ENCODE measurements at places on chromosomes 12 and 14.

- H3K27me3 ChIP-seq, result no peaks in the 10 kb centered on the region
- no peak overlapping the region for H3K27ac ChIP-seq
- H3K4me1 ChIP-seq, result peaks cover 10% of the 10 kb centered on the region
- DNase-seq, result no peak
These were observed 44.3 kb upstream of the PSMA6 start for GRCh38 chr14:35247777-35248475.

DNA sequence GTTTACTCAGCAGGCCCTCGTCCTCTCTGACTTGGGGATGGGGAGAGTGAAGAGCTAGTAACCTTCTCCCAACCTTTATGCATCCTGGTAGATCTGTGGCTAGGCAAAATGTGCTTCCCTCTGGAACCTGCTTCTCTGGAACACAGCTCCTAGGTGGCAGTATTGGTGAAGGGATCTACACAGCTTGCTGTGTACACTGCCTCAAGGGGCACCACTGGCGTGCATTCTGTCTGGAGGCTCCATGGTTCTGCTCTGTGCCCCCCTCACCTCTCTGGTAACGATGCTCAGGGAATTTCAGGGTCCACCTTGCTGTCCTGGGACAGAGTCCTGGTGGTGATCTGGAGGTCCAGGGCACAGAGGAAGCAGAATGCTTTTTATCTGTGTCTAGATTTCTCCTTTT is 43.5 kb upstream of the KCNA5 start:
- no peak for DNase-seq
- H3K36me3 ChIP-seq, result no peaks in the 10 kb centered on the region
- no peak overlapping the region for H3K27ac ChIP-seq
- H3K4me1 ChIP-seq, result no peaks in the 10 kb centered on the region

GRCh38 chr12:66774929-66775328 is 96.1 kb upstream of the GRIP1 start:
- DNase-seq, result no peak
- no peaks in the 10 kb centered on the region for H3K27me3 ChIP-seq
- no peaks in the 10 kb centered on the region for H3K4me1 ChIP-seq

GRCh38 chr12:51683763-51684357 is 92.8 kb downstream of the SCN8A start:
- H3K36me3 ChIP-seq, result no peaks in the 10 kb centered on the region
- no peak overlapping the region for H3K4me3 ChIP-seq
- H3K27me3 ChIP-seq, result peaks cover 4% of the 10 kb centered on the region
- H3K4me1 ChIP-seq, result peaks cover 9% of the 10 kb centered on the region

GRCh38 chr12:43965899-43966298 is 130.0 kb downstream of the TMEM117 start:
- H3K27me3 ChIP-seq, result no peaks in the 10 kb centered on the region
- H3K4me1 ChIP-seq, result no peaks in the 10 kb centered on the region
- DNase-seq, result no peak
- no peak overlapping the region for H3K4me3 ChIP-seq
- no peak overlapping the region for H3K27ac ChIP-seq

- peaks cover 5% of the 10 kb centered on the region for H3K4me1 ChIP-seq
- H3K36me3 ChIP-seq, result peaks cover 100% of the 10 kb centered on the region
- DNase-seq, result no peak
- H3K27me3 ChIP-seq, result no peaks in the 10 kb centered on the region
These were observed 13.8 kb downstream of the PCBP2 start for GRCh38 chr12:53465679-53466078.

DNA sequence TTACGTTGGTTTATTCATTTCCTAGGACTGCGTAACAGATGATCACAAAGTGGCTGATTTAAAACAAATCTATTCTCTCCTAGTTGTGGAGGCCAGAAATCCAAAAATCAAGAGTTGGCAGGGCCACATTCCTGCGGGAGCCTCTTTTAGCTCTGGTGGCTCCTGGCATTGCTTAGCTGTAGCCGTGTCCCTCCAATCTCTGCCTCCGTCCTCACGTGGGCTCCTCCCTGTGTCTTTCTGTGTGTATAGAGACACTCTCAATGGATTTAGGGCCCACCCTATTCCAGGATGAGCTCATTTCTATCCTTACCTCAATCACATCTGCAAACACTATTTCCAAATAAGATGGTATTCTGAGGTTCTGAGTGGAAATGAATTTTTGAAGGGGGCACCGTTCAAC is 42.5 kb downstream of the KCTD10 start:
- H3K4me1 ChIP-seq, result peaks cover 9% of the 10 kb centered on the region
- H3K36me3 ChIP-seq, result no peaks in the 10 kb centered on the region
- H3K27ac ChIP-seq, result no peak overlapping the region
- no peak overlapping the region for H3K4me3 ChIP-seq
- no peak for DNase-seq
- H3K27me3 ChIP-seq, result no peaks in the 10 kb centered on the region

DNA sequence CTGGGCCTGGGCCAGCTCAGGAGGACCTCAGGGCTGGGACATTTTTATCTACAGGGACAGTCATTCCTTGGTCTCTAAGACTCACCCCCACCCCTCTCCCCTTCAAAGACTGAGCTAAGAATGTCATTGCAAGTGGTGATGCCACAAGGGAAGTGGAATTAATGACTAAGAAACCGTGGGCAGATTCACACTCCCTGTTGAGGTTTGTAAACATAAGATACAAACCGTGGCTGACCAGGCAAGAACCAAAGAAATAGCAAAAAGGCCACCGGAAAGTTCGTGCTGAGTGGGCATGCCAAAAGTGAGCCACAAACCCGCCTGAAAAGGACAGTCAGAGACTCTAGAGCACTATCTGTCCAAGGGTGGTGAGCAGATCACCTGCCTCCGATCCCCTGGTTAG is 25.7 kb downstream of the NUAK1 start:
- H3K4me3 ChIP-seq, result no peak overlapping the region
- peaks cover 58% of the 10 kb centered on the region for H3K4me1 ChIP-seq
- H3K27ac ChIP-seq, result peak overlapping the region; percentile 49
- no peaks in the 10 kb centered on the region for H3K27me3 ChIP-seq

DNA sequence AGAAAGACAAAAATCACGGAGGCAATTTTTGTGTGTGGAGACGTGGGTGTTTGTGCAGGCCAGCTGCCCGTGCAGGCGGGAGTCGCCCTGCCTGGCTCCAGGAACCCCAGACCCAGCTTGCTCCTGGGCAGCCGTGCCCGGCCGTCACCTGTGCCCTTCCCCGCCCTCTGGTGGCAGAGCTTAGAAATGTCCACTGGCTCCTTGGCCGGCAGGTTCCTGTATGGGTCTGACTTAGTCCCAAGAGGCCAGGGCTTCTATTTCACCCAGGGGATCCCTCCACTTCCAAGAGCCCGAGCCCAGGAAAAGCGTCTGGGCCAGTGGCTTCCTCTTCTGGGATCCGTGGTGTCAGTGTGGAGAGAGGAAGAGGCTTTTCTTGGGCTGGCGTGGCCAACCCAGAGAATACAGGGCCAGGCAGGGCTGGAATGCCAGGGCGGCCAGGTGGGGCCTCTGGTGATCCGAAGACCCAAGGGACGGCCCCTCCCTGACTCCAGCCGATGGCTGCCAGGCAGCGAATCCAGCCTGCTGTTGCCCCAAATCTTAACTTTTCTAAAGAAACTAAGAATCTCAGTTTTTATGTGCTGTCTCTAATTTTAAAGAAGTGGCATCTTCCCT is 120.9 kb downstream of the TMEM132C start:
- H3K4me1 ChIP-seq, result no peaks in the 10 kb centered on the region
- peaks cover 14% of the 10 kb centered on the region for H3K27me3 ChIP-seq
- peak; percentile 68 for DNase-seq
- H3K36me3 ChIP-seq, result no peaks in the 10 kb centered on the region
- no peak overlapping the region for H3K27ac ChIP-seq

- H3K4me1 ChIP-seq, result no peaks in the 10 kb centered on the region
- H3K36me3 ChIP-seq, result no peaks in the 10 kb centered on the region
- H3K27ac ChIP-seq, result no peak overlapping the region
- H3K27me3 ChIP-seq, result no peaks in the 10 kb centered on the region
- DNase-seq, result no peak
- no peak overlapping the region for H3K4me3 ChIP-seq
These were observed 76.9 kb downstream of the PTCSC3 start for GRCh38 chr14:36099619-36100018.

- H3K4me1 ChIP-seq, result no peaks in the 10 kb centered on the region
- H3K4me3 ChIP-seq, result no peak overlapping the region
- no peak overlapping the region for H3K27ac ChIP-seq
- H3K36me3 ChIP-seq, result peaks cover 26% of the 10 kb centered on the region
- DNase-seq, result no peak
These were observed 98.3 kb downstream of the METTL25 start for GRCh38 chr12:82456633-82457032.

- peaks cover 29% of the 10 kb centered on the region for H3K36me3 ChIP-seq
- no peak overlapping the region for H3K27ac ChIP-seq
- DNase-seq, result no peak
These were observed 45.0 kb downstream of the SYNE3 start for GRCh38 chr14:95471476-95471875.

GRCh38 chr12:19941096-19941495 is 427.2 kb upstream of the PDE3A start:
- no peak overlapping the region for H3K27ac ChIP-seq
- H3K36me3 ChIP-seq, result no peaks in the 10 kb centered on the region
- H3K4me1 ChIP-seq, result no peaks in the 10 kb centered on the region
- H3K27me3 ChIP-seq, result no peaks in the 10 kb centered on the region
- no peak for DNase-seq

- H3K36me3 ChIP-seq, result no peaks in the 10 kb centered on the region
- no peaks in the 10 kb centered on the region for H3K4me1 ChIP-seq
- H3K27ac ChIP-seq, result no peak overlapping the region
- no peaks in the 10 kb centered on the region for H3K27me3 ChIP-seq
- H3K4me3 ChIP-seq, result no peak overlapping the region
These were observed 113.2 kb upstream of the MED13L start for GRCh38 chr12:116390401-116391335.

All from upper lobe of right lung (tissue), 1 donor.